ENCODE measurements at places on chromosomes 7 and 10.

GRCh38 chr10:116311016-116311415 is 13.2 kb upstream of the CCDC172 start:
- no peak for DNase-seq

- DNase-seq = no peak
Measured at GRCh38 chr7:86913709-86914108, 145.7 kb downstream of the ELAPOR2 start.

DNA sequence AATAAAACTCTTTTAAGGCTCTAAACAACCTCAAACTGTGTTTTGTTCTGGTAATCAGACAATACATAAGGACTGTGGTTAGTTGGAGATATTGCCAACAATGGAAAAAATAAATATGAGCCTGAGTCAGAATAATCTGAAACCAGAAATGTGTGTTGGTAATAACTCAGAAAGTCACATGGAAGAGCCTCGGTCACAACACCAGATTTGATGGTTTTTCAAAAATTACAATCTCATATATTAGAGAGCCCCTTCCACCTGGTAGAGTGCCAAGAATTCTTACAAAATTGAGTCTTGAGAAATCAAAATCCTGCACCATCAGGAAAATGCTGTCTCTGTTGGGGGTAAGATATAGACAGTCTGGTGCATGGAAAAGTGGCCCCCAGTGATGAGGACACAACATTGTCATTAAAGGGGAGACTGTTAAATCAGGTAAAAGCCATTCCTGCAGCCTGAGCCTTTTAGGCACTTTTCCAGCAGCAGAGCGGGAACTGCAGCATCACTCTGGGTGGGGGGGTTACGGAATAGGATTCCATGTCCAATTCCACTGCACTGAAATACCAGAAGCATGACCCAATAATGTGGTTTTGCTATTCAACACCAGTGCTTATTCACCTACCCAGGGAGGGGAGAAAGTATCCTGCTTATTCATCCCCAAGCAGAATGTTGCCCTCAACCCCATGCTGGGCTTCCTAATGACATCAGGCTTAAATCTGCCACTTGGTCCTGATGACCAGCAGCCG is 9.5 kb upstream of the ADAM12 start:
- no peak for DNase-seq

DNA sequence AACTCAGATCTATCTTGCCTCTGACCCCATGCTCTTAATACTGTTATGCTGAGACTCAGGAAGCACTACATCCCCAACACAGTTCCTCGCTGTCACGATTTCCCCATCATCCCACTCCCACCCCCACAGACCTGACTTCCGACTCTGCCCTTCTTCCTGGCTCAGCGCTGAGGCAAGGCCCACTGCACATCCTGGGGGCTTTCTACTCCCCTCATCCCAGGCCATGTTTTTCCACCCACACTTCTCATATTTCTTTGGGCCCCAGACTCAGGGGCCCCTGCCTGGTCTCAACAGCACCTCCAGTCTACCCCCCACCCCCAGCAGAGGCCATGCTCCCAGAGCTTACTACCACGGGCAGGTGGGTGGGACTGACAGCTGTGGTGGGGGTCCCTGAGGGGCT is 7.7 kb upstream of the NDST2 start:
- no peak for DNase-seq

DNA sequence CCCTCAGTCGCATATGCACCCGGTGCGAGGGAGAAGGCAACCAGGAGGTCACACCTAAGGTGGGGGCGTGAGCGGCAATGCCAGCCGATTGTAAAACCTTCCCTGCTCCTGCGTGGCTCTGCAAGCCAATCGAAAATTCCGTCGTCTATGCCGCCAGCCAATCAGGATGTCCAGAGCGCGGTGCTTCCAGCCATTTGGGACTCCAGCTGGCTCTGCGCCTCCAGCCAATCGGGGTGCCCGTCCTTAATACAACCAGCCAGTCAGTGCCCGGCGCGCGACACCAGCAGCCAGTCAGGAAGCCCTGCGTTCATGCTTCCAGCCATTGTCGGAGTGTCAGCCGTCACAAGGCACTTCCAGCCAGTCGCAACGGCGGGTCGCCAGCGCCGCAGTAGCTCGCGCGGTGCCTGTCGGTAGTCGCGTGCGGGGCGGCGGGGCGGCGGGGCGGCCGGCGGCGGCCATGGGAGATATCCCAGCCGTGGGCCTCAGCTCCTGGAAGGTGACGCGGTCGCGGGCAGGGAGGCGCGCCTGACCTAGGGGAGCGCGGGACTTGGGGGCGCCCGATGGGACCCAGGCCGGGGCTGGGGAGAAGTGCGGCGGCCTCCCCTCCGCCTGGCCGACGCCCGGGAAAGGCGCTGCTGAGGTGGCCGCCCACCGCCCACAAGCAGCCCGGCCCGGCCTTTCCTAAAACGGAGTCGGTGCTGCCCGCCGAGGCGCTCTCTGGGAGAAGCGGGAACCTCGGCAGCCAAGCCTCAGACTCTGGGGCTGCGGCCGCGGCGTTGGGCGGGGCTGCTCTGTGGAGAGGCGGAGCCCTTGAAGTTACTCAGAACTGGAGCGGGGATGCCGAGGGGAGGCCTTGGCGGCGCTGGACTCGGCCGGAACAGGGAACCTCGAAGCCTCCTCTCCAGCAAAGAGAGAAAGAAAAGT is at the start of gene AKR1E2:
Gene AKR1E2 (plus strand): TSS at position 340 of the 924 bp plus-strand sequence. CDS start 118 bp downstream, at position 458.
- peak; percentile 34 for DNase-seq

GRCh38 chr7:141906285-141906684 is 9.9 kb upstream of the OR9A4 start:
- DNase-seq = no peak

Data from effector CD8-positive, alpha-beta T cell (primary cell).